ENCODE measurements at places on chromosomes 3 and 15.

GRCh38 chr3:173921732-173922131 is 524.2 kb downstream of the NLGN1 start:
- no peak for DNase-seq

GRCh38 chr3:48588230-48588629 is 6.9 kb downstream of the COL7A1 start:
- DNase-seq: no peak

DNA sequence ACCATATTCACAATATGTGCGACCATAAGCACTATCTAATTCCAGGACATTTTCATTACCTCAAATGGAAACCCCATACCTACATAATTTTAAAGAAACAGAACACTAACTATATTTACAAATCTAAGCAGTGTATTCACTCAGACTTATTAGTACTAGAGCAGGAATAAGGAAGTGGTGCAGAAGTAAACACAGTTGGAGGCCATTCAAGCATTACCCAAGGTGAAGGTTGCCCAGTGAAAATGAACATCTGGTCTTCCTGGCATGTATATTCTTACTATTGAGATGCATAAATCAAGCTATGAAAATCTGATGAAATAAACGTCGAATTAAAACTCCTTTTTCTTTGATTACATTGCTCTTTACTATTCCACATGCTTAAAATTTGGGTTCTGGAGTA is 78.9 kb upstream of the TTC14 start:
- no peak for DNase-seq

DNA sequence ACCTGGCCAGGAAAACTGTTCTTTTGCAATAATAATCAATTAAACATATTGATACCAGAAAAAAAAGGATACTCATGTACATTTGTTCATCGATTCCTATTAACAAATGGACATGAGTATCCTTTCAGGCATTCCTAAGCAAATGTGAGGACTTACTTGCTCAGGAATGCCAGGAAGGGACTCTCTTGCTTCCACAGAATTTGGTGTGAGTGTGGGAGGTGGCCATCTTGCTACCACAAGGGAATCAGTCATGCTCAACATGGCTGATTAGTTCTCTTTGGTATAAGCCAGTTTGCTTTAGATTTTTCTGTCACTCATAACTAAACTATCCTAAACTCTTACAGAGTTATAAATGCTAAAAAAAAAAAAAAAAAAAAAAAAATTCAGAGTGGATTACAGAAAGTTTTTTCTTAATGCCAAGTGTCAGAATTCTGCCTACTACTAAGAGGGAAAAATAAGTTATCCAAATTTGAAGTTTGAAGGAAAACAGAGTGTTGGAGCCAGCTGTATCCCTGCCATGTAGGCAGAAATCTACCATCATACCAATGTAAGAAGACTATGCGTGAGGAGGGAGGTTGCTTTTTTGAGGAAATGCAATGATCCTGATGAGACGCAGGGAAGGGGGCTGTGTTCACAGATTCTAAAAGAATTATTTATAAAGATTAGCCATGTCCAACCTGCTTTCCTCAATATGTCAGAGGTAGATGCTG is 98.7 kb downstream of the PLD1 start:
- no peak for DNase-seq

DNA sequence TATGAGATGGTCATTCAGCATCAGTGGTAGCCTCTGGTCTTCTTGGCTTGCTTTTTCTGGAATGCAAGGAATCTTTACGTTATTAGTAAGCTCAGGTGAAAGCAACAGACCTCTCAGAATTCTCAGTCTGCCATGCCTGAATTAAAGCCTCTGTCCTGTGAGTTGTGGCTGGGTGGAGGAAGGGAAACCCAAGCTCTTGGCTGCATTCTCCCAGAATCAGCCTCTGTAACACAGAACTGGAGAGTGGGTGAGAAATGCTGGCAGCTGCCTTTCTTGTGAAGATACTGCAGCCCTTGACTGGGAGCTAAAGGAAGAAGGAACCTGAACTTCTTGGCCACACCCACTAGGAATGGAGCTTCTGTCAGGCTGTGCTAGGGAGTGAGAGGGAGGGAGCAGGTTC is 505.8 kb downstream of the EPHA3 start:
- no peak for DNase-seq

GRCh38 chr3:64459711-64460110 is 228.1 kb downstream of the ADAMTS9 start:
- DNase-seq: no peak

GRCh38 chr15:80010131-80010673 is 39.2 kb upstream of the BCL2A1 start:
- DNase-seq: peak; percentile 31

- DNase-seq: no peak
Measured at GRCh38 chr3:172739462-172739861, 11.1 kb upstream of the ECT2 start.

GRCh38 chr3:94146455-94146854 is 83.6 kb downstream of the NSUN3 start:
- DNase-seq: no peak

- DNase-seq: no peak
Measured at GRCh38 chr3:58626841-58627569, 39.6 kb downstream of the FAM3D start.

GRCh38 chr15:52109559-52110451 is 2.8 kb downstream of the BCL2L10 start:
- DNase-seq: no peak

GRCh38 chr3:33989229-33989628 is 190.8 kb downstream of the PDCD6IP start:
- no peak for DNase-seq

GRCh38 chr3:166071-166470 is 30.5 kb upstream of the CHL1 start:
- DNase-seq: no peak

GRCh38 chr3:42708611-42709151 is 6.1 kb upstream of the HHATL start:
- DNase-seq: no peak

GRCh38 chr3:49636883-49637609 is 37.1 kb upstream of the APEH start:
- DNase-seq: no peak

GRCh38 chr15:29988701-29989100 is 94.1 kb upstream of the GOLGA8J start:
- no peak for DNase-seq

GRCh38 chr3:64638981-64639481 is 48.8 kb downstream of the ADAMTS9 start:
- DNase-seq: no peak

- no peak for DNase-seq
Measured at GRCh38 chr3:101803939-101804338, 24.9 kb downstream of the NXPE3 start.

GRCh38 chr3:156189927-156190326 is 69.5 kb downstream of the KCNAB1 start:
- no peak for DNase-seq

- DNase-seq: no peak
Measured at GRCh38 chr3:86229086-86229774, 761.7 kb downstream of the VGLL3 start.

DNA sequence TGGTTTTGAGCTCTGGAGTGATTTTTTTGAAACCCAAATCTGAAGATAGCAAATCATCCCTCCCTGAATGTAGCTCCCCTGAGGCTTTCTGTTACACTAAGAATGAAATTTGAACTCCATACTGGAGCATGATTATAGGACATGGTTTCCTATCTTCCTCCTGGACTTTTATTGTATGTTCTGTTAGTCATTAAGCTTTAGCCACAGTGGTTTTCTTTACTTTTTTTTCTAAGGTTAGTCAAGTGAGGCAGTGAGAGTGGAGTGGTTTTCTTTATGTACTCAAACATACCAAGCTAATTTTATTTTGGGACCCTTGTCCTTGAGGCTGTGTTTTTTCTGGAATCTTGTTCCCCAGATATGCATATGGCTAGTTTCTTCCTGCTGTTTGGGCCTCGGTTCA is 55.2 kb upstream of the FRMD4B start:
- no peak for DNase-seq

DNA sequence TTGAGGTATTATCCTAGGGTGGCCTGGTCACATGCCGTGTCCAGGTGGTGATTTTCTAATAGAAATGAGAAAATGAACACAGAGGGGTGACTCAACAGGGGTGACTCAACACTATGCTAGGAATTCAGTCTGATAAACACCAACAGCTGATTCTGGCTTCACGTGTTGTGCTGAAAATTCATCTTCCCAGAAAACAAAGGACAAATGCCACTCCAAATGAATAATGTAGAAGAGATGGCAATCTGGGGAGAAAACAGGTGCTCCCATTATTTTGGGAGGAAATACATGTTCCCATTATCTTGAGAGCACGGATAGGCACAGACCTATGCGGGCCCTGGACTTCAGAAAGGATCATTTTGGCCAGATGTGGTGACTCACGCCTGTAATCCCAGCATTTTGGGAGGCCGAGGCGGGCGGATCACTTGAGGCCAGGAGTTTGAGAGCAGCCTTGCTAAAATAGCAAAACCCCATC is 101.2 kb upstream of the MEX3B start:
- peak; percentile 53 for DNase-seq

GRCh38 chr15:69590201-69590710 is 137.6 kb downstream of the RPLP1 start:
- no peak for DNase-seq

- no peak for DNase-seq
Measured at GRCh38 chr3:105214590-105214989, 152.1 kb upstream of the ALCAM start.

DNA sequence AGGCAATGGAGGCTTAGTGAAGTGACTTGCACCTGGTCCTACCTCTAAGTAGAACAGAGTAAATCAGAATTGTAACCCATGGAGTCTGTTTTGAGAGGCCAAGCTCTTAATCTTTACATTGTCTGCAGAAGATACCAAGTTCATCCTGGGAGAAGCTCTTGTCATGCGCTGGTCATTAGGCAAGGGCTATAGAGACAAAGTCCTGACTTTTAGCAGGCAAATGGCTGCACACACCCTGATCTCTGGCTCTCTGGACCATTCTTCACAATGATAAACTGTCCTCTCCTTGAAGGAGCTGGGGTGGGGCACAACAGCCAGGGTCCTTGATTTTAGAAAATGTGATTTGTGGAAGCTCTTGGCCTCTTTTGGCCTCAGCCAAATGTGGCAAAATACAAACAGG is 65.4 kb downstream of the MCTP2 start:
- no peak for DNase-seq

GRCh38 chr3:34268032-34268709 is 469.7 kb downstream of the PDCD6IP start:
- DNase-seq: no peak

DNA sequence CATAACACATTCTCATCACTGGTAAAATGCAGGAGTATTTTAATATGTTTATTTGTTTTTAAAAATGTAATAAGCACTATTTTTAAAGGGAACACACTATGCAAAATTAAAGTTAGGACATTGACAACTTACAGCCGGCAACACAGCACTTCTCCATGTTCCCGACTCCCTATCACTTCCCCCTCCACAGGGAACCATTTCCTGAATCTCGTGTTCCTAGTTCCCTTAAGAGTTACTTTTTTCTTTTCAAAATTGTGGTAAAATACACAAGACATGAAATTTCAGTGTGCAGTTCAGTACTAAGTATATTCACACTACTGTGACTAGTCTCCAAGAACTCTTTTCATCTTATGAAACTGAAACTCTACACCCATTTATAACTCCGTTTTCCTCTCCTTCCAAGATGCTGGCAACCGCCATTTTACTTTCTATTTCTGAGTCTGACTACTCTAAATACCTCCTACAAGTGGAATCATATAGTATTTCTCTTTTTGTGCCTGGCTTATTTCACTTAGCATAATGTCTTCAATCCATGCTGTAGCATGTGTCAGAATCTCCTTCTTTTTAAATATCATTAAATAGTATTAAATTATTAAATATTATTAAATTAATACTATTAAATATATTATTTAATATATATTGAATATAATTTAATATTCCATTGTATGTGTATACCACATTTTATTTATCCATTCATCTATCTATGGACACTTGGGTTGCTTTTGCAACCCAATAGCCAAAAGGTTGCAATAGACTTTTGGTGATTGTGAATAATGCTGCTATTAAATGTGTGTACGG is 25.9 kb upstream of the UBE2Q2 start:
- DNase-seq: no peak

DNA sequence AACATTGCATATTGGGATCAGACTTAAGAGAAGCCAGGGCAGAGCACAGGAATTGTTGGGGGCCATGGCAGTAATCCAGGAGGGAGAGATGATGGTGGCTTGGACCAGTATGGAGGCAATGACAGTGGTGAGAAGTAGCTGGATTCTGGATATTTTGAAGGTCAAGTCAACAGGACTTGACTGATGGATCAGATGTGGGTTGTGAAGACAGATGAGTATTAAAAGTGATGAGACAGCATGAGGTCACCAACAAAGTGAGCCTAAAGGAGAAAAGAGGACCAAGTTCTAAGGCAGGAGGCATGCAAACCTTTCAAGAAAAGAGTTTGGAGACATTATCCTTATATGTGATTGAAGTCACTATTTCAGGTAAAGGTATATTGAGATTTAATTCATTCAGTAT is 56.6 kb upstream of the TIPARP start:
- no peak for DNase-seq

DNA sequence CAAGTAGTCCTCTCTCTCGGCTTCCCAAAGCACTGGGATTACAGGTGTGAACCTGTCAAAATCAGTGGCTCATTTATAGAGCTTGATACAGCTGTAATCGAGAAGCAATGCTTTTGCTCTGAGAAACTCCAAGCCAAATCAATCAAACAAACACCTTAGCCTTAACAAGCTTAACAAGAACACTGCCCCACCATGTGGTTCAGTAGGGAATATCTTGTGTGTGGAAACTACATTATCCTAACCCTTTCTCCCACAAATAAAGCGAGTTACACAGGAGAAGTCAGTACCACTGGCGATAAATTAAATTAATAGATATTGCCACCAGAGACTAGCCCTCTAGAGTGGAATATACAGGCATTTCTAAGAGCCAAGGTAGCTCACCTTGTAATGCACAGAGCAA is 13.9 kb downstream of the CDAN1 start:
- DNase-seq: no peak

GRCh38 chr15:66865622-66866611 is 163.9 kb downstream of the SMAD6 start:
- DNase-seq: no peak

DNA sequence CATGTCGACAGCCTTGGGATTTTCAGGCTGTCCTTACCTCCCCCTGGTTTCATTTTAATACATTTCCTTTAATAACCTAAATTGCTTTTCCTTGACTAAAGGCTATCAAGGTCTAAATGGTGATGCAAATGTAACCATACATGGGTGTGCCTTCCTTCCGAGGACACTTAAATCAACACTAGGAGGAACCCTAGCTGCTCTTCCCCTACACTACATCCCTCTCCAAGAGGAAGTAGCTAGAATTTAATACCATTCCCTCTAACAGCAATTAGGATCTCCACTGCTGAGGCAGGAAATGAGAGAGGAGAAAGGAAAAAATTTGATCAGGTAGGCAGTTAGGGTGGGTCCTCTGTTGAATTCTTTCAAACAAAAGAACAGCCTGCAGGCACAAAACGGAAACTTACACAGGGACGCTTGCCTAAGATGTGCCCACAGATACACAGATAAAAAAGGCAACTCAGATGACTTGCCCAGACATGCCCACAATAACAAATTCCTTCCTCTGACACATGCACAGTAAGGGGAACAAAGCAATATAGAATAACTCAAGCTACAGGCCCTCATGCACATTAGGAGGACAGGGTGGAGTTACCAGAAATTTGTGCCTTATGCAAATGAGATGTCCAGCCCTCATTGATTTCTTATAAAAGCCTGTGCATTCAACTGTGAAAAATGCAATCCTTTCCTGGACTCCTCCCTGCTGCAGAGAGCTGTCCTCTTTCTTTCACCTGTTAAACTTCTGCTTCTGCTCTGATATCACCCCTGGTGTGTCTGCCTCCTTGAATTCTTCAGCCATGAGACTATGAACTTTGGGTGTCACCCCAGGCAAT is 1024.4 kb upstream of the CADM2 start:
- DNase-seq: no peak

GRCh38 chr15:80920271-80920699 is 69.3 kb downstream of the MESD start:
- DNase-seq: no peak

All from Calu3 (cell line).